ENCODE measurements at places on chromosomes 16 and 17.
A peak's percentile ranks its signal among the peaks of the same experiment; 100 is the strongest.

DNA sequence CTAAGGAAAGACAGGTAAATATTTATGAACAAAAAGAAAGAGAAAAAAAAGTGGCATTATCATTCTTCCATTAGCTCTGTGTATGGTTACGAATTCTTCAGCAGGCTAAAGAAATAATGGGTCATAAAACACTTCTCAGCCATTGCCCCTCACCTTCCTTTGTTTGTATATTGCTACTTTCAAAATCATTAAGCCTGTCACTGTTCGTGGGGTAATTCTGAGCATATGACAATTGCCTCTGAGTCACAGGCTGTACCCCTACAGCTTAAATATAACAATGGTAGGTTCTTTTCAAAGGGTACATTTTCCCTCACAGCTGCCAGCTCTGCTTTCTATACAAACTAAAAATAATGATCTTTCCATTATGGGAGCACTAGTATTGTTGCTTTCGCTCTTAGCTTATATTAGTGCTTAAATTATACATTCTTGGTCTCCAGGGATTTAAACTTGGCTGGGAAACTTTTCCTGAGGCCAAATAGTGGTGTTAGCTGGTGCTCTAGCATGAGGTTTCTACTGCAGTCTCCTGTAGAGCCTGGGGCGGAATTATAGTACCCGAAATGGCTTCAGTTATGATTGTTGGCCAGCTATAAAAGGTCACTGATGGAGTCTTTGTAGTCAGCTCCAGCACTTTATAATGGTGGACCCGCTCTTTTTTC, 74.7 kb upstream of the CDH11 start:
- no peak for DNase-seq

GRCh38 chr17:47621293-47622179, 28.2 kb upstream of the KPNB1 start:
- DNase-seq, result peak; percentile 85

DNA sequence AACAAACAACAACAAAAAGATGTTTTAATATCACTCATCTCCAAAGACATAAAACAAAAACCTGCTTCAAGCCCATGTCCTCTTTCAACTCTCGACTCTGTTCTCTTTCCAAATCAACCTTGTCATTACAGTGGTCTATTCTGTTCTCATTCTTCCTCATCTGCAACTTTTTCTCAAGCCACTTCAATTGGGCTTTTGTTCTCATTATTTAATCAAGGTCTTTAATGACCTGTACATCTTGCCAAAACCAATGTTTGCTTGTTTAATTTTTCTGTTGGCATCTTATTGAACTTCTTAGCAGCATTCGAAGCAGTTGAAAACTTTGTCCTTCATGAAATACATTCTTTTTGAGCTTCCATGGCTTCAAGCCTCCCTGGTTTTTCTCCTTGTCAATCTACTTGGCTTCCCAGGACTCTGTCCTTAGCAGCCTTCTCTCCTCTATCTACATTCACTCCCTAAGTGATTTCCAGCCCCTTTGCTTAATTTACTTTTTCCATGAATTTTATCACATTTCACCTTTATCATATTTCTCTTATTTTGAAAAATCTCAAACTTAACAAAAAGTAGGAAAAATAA, 19.6 kb upstream of the RABEP1 start:
- DNase-seq, result no peak

DNA sequence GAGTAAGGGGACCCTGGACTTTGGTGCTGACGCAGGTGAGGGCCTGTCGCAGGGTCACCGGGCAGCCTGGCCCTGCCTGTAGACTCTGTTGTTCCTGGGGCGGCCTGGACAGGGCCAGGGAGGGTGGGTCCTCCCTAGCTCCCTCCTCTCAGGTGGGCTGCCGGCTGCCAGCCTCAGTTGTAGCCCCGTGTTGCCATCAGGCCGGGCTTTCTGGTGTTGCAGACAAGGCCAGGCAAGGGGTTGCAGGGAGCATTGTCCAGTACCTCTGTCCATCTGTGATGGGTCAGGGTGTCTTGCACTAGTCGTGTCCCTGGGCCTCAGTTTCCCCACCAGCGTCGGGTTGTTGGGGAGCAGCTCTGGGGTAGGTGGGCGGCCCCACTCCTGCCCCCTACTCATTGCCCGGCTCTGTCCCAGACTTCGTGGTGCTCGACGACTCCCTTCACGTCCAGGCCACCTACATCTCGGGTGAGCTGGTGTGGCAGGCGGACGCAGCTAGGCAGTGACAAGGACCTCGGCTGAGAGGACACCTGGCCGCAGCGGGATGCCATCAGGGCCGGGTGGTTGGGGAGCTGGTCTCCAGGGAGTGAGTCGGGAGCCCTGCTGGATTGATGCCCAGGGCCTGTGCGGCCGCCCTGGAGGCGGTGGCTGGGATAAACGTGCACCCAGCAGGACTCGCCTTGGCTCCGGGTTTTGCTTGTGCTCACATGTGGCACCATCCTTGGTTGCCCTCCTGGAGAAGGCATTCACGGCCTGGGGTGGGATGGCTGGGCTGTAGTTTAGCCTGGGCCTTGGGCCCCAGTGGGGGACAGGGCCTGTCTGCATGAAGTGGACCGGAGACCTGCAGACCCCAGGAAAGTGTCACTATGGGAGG, 1.9 kb downstream of the CEMP1 start:
- no peak for DNase-seq

DNA sequence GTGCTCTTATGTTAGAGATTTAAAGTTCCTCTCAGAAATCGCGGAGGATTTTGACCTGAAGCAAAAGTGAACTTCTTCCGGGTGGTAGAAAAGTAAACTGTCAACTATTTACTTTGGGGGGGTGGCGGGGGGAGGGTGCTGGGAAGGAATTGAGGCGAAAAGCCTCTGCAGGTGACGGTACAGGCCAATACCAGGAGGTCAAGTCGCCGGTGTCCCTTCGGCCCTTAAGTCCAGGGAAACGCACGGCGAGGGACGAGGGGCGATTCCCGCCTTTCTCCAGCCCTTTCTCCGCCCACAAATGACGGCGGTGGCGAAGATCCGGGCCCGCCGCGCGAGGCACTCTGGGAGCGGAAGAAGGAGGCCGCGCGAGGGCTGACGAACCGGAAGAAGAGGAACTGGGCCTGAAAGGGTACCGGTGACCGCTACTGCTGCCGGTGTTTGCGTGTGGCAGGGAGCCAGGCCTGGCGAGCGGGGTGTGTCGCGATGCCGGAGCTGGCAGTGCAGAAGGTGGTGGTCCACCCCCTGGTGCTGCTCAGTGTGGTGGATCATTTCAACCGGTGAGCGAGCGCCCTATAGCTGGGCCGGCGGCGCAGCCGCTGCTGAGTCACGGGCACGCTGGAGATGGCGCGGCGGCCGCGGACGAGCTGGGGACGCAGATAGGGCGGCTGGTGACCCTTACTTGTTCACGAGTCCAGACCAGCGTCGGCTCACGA, at the start of gene PSMD7:
Gene PSMD7, plus strand, starts transcription at position 383 of the 713 bp plus-strand sequence. Its CDS starts 101 bp downstream, at position 484.
- peak; percentile 56 for DNase-seq

DNA sequence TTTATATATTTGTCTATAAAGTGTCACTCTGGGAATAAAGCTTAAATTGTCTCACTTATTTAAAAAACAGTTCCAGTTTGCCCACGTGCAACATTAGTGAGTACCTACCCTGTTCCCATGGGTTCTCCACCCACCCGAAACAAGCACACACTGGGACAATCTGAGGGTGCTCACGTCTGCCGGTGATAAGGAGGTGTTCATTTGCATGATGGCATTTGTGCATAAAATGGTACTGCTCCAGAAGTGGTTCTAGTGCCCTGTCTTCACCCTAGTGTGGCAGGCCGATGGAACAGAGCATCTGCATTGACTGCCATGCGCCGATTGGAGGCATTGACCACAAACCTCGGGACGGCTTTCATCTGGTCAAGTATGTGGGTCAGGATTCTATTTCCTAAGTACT, 35.6 kb upstream of the ENDOV start:
- no peak for DNase-seq

GRCh38 chr16:68384288-68385161, 63.8 kb downstream of the SMPD3 start:
- DNase-seq, result no peak

GRCh38 chr17:31593806-31594205, 202.3 kb downstream of the RAB11FIP4 start:
- DNase-seq, result peak; percentile 51

DNA sequence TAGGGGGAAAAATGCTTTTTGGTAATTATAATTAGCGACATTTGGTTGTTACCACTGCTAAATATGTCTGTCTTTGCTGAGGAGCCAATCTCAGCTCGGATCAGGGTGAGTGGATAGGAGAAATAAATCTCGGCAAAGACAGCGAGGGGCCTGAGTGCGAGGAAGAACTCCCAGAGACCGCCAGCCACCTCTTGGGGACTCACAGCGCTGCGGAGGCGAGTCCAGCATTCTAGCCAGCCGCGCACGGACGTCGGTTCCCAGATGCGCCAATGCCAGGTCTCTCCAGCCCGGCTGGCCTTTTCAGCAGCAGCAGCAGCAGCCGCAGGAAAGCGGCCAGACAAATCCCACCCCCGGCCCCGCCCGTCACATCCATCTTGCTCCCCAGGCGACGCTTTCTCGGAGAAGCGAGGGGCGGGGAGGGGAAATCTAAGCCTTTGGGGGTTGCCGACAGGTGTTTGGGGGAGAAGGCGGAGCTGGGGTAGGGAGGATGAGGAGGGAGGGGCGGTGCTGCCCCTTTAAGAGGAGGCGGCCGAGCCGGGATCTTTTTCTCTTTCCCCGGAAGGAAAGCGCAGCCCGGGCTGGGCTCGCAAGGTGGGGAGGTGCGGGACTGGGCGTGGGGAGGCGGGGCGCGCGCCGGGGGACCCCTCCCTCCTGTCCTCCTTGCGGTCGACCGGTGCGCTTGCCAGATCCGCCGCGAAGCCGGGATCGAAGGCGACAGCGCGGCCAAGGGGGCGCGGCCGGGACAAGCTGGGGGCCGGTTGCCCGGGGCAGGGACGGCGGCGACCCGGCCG, at the start of gene ITGA3:
Gene ITGA3, plus strand, starts transcription at position 685 of the 791 bp plus-strand sequence. CDS start 330 bp downstream, outside the sequence.
- DNase-seq, result peak; percentile 62

DNA sequence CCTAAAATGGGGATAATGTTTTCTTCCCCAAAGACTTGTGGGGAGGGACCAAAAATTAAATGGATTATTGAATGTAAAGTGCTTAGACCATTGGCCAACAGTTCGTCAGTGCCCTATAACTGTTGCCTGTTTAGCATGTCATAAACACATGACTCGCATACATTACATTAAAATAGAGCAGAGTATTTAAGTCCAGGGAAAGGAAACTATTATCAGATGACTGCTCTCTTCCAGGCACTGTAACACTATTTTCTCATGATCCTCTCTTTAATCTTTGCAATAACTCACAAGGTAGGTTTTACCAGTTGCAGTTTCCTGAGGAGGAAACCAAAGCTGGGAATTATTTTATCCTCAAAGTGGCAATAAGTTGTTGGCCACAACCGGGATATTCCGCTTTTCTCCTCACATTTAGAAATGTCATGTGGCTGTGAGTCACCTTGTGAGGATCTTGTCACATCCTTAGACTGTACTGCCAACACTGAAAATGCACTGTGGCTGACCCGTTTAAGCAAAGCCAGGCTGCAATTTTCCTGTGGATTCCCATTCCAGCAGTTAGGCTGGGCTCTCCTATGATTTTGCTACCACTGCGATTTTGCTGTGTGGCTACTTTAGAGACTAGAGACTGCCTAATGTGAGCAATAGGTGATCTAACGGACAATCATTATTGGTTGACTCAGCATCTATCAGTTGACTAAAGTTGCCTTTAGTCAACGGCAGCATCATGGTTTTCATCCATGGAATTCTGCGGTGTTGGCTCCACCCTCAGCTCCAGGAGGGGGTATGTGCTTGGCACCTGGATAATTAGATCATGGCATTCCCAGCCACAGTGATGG, 58.3 kb upstream of the DHX40 start:
- DNase-seq, result no peak

DNA sequence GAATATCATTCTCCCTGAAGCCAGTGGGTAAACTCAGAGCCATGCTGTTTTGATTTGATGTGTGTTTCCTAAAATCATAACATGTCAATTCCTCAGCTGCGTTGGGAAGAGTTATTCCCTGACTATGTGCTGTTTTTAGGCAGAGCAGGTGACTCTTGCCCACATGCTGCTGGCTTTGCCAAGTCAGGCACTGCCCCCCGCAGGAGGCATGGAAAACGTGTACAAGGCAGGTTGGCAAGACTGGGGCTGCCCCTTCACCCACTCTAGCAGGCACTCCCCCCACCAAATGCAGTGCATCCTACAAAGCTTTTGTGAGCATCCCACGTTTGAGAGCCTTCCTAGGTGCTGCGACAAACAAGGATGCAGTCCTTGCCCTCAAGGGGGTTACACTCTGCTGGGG, 38.3 kb upstream of the NAT9 start:
- DNase-seq, result no peak

GRCh38 chr17:76246080-76247066, 6.1 kb upstream of the RNF157 start:
- DNase-seq, result peak; percentile 78

GRCh38 chr17:11140501-11140900, 100.5 kb upstream of the SHISA6 start:
- no peak for DNase-seq

DNA sequence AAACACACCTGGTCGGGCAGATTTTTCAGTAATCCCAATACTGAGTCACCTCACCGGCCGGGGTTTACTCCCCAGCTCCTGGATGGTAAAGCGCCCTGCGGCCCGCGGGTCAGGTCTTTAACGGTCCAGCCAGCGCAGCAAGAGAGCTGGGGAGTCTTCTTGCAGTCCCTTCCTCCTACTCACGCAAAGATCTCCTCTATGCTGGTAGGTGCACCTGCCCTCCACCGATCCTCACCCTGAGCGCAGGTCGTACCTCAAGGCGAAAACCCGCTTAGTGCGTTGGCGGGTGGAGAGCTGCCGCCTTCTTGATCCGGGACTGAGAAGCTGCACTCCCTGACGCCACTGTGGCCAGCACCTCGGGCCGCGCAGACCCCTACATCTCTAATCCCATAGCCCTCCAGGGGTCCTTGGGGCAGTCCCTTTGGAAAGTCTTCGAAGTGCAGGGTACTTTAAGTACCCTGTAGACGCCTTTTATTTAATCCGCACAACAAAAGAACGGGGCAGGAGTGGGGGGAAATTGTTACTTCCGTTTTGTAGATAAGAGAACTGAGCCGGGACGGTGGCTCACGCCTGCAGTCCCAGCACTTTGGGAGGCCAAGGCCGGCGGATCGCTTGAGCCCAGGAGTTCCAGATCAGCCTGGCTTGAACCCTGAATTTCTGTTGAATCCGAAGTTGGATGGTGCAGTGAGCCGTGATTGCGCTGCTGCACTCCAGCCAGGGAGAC, 10.4 kb upstream of the HOXB13 start:
- DNase-seq, result no peak

- no peak for DNase-seq
Observed at GRCh38 chr17:64107500-64108236, 22.3 kb downstream of the ERN1 start.

GRCh38 chr17:41678907-41679739, 9.6 kb upstream of the EIF1 start:
- no peak for DNase-seq
